ENCODE measurements at places on chromosomes 11 and 22. TPM values are rescaled to one million over a fixed set of nuclear protein-coding genes. Genes with fewer than 3 reads are reported as not detected.
A peak's percentile ranks its signal among the peaks of the same experiment; 100 is the strongest.

The RIMBP3B gene
- not detected for total RNA-seq

The AQP11 gene
- total RNA-seq = 4.0 TPM

DNA sequence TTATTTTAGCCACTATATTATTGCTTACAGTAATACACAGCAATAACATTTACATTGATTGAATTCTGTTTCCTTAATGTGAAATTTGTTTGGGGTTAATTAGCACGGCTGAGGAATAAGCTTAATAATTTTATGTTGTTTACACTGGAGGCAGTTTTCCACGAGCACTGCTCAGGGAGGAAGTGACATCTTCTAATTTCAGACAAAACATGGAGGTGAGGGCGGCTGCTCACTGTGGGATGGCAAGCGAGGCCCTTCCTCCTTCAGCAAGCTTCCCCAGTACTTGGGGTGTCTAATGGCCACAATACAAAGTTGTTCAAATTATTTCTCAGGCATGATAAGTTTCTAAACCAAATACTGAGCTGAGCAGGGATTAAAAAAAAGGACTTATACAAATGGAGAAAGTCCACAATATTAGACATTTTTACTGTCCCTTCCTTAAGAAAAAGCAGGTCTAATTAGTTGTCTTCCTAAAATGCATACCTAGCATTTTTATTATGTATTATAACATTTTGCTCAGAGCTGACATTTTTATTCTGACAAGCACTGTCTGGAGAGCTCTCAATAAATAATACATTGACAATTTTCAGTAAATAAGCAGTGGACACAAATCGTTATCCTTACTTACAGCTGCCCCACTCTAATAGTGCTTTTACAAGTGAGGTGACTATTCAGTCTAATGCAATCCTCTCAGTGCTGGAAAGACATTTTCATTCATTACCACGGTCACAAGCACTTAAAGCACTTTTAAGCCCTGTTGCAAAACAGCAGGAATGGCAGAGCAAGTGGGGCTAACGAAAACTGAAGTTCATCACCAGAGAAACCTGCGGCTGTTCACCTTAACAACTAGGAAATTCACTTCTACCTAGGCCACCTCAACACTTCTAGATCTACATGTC is 56.2 kb downstream of the SOX6 start:
- DNase-seq = no peak

- DNase-seq = peak; percentile 29
These were observed 147.5 kb upstream of the CTSC start for GRCh38 chr11:88484873-88485621.
